ENCODE measurements at places on chromosomes 7 and 10.

- no peak for DNase-seq
These were observed 16.9 kb downstream of the GFRA1 start for GRCh38 chr10:116255886-116256751.

DNA sequence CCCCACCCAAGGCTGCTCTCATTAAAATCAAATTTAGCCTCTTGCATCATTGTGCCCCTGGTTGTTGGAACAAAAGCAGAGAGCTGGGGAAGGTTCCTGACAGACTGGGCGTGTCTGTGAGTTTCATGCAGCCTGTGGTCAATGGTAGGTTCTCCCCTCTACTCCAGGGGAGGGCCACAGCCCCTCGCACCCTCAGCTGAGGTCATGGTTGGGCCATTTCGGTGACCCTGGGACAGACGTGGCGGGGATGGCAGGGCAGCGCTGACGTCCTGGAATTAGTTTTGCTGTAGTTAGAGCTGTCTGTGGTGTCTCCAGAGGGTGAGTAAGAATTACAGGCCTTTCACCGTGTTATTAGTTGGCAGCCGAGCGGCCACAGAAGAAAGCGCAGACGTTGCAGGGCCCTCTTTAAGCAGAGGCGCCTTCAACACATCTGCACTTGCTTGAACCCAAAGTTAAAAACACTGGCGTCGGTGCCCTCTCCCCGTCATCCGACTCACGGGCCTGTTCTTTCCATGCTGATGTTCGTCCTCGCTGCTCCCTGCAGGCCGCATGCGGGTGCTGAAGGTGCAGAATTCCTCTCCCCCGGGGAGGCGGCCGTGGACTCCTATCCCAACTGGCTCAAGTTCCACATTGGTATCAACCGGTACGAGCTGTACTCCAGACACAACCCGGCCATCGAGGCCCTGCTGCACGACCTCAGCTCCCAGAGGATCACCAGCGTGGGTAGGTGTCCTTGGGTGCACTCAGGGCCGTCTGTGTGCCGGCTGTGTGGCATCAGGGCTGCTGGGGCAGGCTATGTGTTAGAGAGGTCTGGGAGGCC lies 2.8 kb downstream of the FAM20C start:
- DNase-seq = no peak

DNA sequence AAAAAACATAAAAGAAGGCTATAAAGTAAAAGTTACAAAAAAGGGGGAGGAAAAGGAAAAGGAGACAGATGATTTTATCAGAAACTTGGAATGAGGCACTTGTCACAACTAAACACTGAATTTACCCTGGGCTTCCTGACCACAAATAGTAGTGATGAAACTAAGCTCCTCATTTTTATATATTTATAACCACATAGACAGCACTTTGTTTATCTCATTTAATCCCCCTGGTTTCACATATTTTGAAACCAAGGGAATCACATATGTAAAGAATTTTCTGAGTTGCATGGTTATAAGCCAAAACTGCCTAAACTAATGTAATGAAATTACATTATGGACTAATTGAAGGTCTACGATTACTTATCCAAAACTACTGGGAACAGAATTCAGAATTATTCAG lies 39.6 kb upstream of the MET start:
- DNase-seq = no peak

- DNase-seq = no peak
These were observed 462.3 kb upstream of the PCDH15 start for GRCh38 chr10:55263327-55263726.

DNA sequence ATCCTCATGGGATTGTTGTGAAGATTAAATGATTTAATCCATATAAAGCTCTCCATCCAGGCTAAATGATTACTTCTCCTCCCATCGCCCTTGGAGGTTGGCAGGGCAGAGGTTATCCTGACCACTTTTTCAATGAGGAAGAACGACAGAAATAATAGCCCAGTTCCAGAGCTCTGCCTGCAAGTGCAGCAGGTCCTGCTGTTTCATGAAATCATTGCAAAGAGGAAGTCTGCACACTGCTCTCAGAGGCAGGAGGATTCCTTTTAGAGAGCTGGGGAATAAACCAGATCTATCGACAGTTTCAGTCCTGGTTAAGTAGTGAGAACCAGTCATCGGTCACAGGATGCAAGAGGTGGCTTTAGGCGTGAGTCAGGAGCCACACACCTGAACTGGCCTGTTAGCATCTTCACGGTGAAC lies 25.0 kb upstream of the CDH23 start:
- no peak for DNase-seq

- no peak for DNase-seq
These were observed 42.2 kb downstream of the ACSM6 start for GRCh38 chr10:95236068-95236903.

DNA sequence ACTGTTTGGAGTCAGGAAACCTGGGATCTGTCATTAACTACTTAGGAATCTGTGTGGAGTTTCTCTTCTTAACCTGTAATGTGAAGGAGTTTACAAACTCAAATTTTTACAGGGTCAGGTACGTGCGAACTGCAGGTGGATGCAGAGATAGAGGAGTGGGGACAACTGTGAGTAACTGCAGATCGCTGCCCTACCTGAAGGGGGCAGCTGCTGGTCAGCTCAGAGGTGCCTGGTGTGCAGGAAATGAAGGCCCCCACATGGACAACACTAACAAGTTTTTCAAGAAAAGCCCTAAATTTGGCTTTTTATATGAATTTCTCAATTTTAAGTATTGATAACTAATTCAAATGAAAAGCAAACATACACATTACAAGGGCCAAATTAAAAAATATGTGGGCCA lies 380.0 kb downstream of the REEP3 start:
- no peak for DNase-seq

DNA sequence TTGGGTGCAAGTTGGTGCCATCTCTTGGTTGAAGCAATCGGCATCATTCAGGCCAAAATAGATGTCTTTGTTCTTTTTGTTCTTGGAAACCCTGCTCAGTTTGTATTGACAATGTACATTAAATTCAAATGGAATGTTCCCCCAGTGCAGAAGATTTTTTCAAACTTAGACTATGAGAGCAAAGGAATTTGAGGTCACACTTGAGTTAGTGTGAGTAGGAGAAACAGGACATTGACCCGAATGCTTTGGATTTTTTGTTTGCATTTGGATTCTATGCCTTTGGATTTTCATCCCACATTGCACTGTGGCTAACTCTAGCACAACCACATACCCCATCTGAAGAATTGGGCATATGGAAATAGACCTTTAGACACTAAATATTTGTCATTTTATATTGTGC lies 480.0 kb downstream of the GALNT17 start:
- no peak for DNase-seq

DNA sequence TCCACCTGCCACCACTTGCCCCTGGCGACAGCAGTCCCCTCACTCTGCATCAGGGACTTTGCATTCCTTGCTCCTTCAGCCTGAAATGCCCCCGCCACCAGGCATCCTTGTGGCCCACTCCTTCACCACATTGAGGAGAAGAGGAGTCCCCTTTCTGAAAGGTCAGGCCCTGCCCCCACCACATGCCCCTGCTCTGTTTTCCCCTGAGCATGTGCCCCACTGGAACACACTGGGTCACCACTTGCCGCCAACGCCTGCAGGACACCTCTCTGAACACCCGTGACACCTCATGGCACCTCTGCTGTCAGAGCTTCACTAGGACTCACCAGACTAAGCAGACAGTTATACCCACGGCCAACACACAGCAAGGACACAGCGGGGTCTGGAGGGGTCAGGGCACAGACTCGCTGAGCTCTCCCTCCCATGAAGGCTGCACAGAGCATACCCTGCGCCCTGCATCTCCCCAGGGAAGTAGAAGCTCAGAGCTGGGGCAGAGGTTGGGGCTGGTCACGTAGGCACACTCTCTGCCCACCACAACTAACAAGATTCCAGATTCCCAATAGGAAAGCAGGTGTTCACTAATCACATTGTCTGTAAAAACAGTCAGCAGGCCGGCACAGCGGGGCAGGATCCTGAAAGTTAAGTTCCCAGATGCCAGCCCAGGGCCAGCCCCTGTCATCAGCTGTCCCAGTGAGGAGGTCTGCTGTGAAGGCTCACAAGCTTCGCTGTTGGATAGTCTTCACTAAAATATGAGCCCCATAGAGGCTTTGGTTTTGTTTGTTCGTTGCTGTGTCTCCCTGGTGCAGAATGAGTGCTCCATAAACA lies 5.8 kb upstream of the AOC1 start:
- no peak for DNase-seq

DNA sequence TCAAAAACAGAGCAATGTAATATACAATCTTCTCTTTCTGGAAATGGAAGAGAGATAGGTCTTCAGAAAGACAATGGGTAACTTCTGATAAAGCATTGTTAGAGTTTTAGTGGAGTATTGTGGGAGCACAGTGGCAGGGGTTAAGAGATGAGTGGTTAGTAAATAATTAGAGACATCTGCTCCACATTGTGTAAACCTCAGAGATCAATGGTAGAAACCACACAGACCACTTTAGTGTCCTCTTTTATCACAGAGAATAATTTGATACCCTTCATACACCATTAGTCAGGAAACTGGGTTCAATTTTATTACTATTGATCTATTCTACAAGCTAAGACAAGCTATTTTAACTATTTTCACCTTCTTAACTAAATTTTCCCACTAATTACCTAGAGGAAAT lies 35.9 kb upstream of the MAGI2 start:
- DNase-seq = no peak

DNA sequence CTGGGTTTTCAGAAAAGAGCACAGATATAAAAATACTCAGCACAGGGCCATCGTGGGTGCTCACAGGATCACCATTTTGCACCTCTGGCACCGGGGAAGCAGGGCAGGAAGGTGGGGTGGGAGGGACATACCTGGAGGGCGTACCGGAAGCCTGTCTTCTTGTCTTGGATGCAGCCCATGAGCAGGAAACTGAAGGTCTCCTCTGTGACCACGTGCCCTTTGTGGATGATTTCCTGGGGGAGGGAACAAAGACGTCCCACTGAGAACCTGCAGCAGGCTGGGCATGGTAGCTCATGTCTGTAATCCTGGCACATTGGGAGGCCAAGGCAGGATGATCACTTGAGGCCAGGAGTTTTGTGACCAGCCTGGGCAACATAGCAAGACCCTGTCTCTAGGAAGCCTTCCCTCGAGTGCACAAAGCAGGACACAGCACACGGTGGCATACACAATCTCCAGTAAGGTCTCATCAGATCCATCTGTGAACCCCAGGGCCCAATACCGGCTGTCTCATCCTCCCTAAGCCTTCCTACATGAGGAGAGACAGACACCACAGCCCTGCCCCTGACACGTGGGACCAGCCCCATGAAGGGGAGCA lies 9.5 kb downstream of the PTCD1 start:
- DNase-seq = no peak

- DNase-seq = no peak
These were observed 32.3 kb downstream of the UPF2 start for GRCh38 chr10:12010353-12010752.

GRCh38 chr10:55272886-55273285 lies 471.9 kb upstream of the PCDH15 start:
- DNase-seq = no peak

DNA sequence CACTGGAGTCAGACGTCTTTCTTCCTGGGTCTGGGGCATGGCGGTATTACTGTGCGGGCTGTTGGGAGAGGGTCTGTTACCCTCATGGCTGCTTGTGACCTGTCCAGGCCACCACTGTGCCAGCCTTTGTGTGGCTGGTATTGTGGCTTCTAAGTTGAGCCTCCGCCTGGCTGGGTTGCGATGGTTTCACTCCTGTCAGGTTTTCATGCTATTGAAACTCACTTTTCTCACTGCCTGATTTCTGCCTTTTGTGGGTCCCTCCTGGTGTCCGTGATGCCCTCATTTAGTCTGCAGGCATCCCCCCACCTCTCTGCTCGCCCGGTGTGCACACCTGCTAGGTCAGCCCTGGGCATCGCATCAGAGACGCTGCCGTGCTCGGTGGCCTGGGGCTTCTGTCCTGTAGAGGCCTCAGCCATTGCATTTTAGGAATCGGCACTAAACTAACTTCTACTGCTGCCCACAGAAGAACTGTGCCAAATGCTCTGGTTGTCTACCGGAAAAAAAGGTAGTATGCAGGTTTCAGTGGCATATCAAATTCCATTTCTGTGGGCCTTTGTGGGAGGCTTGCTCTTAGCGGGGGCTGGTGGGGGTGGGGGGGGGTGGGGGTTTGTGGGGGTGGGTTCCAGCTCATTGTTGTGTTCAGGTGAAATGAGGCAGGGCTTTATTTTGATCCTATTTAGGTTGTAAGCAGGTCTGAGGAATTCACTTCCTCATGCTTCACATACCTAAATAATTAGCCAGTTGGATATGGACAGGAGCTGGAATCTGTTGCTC lies 64.3 kb downstream of the MGMT start:
- no peak for DNase-seq

DNA sequence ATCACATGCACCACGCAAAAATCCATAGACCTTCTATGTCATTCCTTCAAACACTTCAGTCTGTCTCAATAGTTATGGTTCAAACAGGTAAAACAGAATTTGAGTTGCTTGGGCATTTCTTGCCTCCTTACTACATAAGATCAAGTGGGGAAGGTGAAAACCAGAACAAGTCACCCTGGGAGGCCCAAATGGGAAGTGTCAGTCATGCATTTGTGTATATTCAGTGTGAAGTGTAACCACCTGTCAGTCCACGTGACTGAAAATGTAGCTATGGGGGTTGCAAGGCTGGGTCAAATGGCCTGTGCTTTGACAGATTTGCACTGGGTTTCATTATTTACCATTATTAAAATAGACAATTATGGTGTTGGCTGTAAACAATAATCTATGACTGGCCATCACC lies 176.6 kb upstream of the VIPR2 start:
- DNase-seq = no peak

GRCh38 chr7:46003896-46004875 lies 83.1 kb upstream of the IGFBP3 start:
- DNase-seq = no peak

DNA sequence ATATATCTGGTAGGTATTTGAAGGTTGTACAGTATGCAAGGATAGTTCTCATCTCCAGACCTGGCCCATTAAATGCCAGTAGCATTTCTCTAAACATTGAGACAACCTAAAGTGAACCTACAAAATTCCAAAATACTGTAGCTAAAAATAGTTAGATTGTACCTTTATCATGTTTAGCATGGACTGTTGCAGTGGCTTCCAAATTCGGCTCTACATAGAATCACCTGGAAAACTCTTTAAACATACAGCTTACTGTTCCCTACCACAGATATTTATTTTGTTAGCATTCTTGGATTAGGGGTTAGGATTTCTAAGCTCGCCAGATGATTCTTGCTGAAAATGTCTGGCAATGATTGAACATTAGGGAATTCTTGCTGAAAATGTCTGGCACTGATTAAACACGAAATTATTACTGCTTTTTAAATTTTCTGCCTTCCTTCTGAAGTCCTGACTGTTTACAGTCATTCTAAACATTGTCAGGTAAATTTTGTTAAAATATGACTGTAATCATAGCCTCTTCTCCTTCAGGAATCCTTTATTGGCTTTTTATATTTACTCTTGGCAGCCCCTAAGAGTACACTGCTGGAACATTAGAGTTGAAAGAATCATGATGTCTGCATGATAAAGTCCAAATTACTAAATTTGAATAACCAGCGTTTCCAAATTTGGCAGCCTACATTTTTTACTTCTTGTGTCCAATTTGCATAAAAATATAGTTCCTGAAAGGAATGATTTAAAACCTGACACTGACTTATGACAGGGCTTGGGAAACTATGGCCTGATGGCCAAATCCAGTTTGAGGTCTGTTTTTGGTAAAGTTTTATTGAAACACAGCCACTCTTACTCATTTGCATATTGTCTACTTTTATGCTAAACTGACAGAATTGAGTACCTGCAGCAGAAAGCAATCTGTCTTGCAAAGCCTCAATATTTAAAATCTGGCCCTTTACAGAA lies 40.3 kb downstream of the SHOC2 start:
- no peak for DNase-seq

GRCh38 chr10:85557077-85557476 lies 809.5 kb downstream of the GRID1 start:
- no peak for DNase-seq

- DNase-seq = no peak
These were observed 393.0 kb downstream of the PHTF2 start for GRCh38 chr7:78191475-78192079.

Measured in glutamatergic neuron (in vitro differentiated cells).